ENCODE measurements at places on chromosomes 2 and 18.

- DNase-seq = no peak
Measured at GRCh38 chr2:95166065-95166763, 605 bp downstream of the ZNF2 start.

GRCh38 chr18:23972453-23972852 is 42.1 kb upstream of the TTC39C start:
- no peak for DNase-seq

DNA sequence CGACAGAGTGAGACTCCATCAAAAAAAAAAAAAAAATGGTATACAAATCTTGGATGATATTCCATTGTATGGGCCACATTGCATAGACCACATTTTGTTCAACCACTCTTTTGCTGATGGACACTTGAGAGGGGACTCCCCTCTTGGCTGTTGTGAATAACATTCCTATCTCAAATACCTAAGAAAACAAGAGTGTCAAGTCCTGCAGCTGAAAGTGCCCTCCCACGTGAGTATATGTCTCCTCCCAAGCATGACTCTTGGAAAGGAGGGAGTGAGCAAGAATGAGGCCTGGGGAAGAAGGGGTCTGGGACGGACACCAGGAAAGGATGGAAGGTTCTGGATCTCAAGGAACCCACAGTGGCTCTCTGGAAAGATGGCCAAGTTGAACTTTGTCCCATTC is 36.0 kb upstream of the NPAS2 start:
- no peak for DNase-seq

GRCh38 chr2:176650104-176650837 is 381.0 kb downstream of the MTX2 start:
- DNase-seq = no peak

DNA sequence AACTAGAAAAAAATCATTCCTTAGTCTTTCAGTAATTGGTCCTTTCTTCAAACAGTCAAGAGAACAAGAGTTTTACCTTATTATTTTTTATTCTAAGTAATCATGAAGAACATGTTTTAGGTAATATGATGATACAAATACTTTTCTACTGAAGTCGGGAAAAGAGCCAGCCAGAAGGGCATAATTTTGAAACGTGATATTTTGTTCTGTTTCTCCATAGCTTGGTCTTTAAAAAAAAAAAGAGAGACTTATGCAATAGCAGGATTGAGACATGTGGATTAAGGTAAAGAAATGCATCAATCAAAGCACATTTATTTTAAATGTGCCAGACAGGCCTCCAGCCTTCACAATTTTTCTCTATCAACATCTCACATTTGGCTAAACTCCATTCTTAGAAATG is 1016.8 kb downstream of the CNTNAP5 start:
- no peak for DNase-seq

- no peak for DNase-seq
Measured at GRCh38 chr2:62457556-62457955, 48.4 kb downstream of the TMEM17 start.

DNA sequence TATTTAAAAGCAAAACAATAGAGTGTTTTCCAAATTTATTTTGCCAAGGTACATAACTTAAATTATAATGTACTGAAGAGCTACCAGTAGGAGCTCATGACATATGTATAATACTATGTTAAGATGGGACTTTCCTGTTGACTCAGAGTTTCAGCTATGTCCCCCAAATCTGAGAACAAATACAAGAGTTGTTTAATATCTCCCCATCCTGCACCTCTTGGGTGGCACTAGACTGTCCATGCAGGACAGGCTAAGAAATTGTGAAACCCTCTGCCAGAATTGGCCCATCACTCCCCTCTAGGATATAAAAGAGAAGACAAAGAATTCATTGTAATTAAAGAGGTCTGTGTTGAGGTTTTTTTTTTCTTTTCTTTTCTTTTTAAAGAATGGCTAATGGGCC is 21.7 kb upstream of the CTAGE1 start:
- no peak for DNase-seq

DNA sequence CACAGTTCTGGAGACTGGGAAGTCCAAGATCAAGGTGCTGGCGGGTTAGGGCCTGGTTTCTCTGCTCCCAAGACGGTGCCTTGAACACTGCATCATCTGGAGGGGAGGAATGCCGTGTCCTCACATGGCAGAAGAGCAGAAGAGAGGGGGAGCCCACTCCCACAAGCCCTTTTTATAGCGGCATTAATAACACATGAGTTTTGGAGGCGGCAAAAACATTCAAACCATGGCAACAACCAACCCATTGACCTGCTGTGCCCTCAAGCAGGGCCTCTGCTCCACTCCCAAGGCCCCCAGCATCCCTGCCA is 62.0 kb downstream of the SMAD7 start:
- DNase-seq = no peak

GRCh38 chr18:8602557-8602956 is 6.7 kb upstream of the RAB12 start:
- no peak for DNase-seq

GRCh38 chr2:125167152-125167551 is 1142.1 kb downstream of the CNTNAP5 start:
- peak; percentile 39 for DNase-seq

GRCh38 chr2:216339456-216340279 is 32.6 kb downstream of the MARCHF4 start:
- DNase-seq = no peak

DNA sequence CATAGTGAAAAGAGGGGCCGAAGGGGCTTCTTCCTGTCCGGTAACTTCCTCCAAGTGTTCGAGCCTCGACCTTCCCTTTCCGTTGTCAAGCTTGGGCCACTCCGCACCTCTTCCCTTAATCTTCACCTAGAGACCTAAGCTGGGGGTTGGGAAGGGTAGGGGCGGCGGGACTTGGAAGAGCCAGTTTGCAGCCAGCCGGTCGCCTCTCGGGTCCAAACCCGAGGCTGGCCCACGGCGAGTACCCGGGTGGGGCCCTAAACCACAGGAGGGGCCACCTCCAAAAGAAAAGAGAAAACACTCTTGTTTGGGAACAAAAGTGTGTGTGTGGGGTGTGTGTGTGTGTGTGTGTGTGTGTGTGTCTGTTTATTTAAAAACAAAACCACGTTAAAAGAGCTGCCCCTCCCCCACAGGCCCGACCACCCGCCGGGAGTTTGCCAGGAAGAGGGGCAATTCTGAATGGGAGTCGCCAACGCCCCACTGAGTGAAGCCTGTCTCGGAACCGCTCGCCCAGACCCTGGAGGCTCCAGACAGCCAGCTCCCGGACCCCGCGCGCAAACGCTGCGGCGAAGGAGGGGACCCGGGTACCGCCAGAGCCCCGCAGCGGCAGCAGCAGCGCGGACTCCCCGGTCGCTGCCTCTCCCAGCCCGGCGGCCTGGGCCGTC is 488 bp upstream of the RHOB start:
- no peak for DNase-seq

GRCh38 chr2:105929516-105929915 is 184.8 kb downstream of the NCK2 start:
- no peak for DNase-seq

GRCh38 chr2:53964987-53965687 is 5.7 kb downstream of the PSME4 start:
- DNase-seq = no peak

DNA sequence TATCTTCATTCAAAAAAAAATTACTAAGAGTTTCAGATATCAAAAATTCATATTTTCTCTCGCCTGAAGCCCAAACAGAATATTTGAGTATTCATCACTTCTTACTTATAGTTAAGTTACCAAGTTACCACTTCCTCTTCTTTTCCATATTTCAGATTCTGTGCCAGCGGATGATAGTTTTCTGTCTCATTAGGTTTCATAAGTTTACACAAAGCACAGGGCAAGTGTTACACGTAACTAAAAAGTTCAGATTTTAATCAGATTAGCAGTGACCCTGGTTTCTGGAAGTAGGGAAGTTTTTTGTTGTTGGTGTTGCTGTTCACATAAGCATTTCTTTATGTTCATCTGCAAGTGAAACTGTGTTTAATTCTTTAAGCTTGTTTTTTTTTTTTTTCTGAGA is 10.2 kb downstream of the AFTPH start:
- DNase-seq = no peak

DNA sequence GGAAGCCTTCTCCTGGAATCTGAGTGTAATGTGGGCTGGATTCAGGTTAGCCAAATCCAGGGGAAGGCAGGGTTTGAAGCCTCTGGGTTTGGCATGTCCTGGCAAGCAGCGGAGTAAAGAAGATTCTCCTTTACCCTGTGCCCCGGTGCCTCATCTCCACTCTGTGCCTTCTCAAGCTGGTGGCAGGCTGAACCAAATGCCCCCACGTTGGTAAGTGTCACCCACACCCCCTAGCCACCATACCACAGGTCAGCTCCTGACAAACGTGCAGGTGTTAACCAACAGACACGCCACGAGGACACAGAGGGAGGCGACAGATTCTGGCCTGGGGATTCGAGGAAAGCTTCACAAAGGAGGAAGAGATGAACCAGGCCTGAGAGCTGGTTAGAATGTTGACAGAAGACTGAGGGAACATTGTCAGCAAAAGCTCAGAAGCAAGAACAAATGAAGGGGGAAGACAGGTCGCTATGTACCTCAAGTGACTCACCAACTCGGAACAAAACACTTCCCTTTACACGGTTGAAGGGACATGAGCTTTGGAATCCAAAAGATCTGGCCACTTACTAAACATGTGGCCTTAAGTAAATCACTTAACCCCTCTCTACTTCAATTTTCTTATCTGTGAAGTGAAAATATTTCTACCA is 85.2 kb upstream of the LCLAT1 start:
- DNase-seq = no peak

- DNase-seq = peak; percentile 42
Measured at GRCh38 chr2:7758073-7758759, 841.0 kb downstream of the RNF144A start.

DNA sequence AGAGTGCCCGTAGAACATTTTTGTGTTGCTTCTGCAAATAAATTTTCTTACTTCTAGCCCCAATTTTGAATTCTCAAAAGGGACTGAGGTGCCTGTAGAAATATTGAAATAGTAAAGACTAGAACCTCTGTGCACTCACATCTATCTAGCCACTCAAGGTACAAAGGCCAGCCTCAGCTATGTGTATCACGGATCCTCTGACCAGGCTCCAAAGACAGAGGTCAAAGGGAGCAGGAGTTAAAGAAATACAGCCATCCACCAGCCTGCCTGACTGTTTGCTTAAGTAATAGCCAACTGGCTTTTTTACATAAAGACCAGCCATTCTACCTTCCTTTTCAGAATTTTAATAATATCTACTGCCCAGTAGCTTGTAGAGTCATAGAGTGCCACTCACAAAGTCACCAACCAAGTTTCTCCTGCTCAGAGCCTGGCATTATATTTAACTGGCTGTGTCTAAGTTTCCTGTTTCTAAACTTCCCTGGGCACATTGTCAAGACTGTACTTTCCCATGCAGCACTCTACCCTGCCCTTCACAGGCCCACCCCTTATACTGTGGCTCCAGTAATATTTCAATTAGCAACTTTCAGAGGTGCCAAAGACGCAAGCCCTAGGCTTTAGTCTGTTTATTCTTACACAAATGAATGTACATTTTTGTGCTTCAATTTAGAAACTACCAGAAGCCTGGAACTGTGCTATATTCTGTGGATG is 338.3 kb upstream of the NT5C1B start:
- DNase-seq = no peak

GRCh38 chr2:183993052-183993451 is 605.3 kb upstream of the ZNF804A start:
- no peak for DNase-seq

GRCh38 chr2:42964439-42965083 is 172.2 kb upstream of the HAAO start:
- peak; percentile 71 for DNase-seq

DNA sequence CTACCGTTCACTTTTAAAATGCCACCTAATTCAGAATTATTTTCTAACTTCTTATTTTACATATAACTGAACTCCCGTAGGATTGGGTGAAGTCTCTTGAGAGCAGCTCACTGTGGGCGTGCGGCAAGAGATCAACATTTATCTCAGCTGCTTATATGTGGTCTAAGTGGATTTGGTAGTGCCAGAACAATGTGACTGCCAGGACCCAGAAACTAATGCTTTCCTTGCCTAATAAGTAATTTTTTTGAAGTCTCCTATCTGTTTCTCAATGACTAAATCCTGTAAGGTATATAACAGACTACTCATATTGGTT is 11.2 kb upstream of the NFE2L2 start:
- DNase-seq = no peak

- DNase-seq = no peak
Measured at GRCh38 chr2:227848586-227848985, 22.8 kb upstream of the DAW1 start.

- no peak for DNase-seq
Measured at GRCh38 chr2:56191617-56192016, 7.8 kb downstream of the CCDC85A start.

DNA sequence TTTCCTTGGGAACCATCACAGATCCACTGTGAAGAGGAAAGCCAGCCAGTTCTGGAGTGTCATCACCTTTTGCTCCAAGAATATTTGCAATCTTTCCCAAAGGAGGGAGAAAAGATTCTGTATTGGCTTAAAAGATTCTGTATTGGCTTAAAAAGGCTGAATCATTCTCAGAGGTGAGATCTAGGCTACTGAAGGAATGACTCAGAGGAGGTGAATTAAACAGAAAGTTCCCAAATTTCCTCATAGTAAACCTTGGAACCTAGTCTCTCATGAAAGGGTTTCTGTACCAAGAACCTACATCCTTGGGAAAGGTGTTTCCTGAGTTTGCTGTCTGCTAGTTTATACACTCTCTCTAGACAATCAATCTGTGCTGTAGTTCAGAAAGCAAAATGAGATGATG is 34.1 kb upstream of the GRB14 start:
- no peak for DNase-seq

DNA sequence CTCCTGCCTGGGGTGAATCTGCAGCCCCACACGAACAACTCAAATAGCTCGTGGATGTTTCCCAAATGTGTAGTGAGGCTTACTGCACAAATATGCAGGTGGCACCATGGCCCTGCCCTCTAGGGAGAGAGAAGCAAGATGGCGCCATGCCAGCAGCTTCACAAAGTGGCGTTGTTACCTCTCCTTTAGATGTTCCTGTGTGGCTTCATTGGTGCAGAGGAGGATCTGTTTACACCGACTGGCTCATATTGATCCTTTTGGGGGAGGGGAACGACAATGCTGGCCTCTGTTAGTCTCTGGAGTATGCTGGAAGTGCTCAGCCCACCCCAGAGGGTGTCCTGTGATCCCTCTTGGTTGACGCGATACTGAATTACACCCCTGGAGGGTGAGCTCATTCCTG is 99.5 kb upstream of the GATA6 start:
- no peak for DNase-seq

- DNase-seq = no peak
Measured at GRCh38 chr2:76073992-76074604, 363.4 kb upstream of the GCFC2 start.

DNA sequence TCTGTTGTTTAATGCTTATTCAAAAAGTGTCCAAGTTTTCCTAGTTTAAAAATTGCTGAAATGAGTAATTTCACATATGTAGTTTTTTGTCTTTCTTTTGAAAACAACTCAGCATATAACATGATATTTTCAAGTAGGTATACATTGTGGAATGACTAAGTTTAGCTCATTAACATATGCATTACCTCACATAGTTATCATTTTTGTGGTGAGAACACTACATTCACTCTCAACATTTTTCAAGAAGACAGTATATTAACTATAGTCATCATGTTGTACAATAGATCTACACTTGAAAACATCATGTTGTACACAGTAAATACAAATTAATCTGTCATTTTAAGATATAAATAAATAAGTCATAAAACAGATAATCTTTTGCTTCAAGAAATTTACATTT is 340.0 kb downstream of the CCDC85A start:
- DNase-seq = no peak

Measured in AG09309 (cell line).